Activated naive CD4-positive, alpha-beta T cell treated with anti-CD3 and anti-CD28 coated beads, Interleukin-2, amount 10 ng/mL, durations not matched to agents 7 days and 5 days (primary cell): ENCODE measurements at places on chromosomes 3 and 15.

- no peak for DNase-seq
Measured at GRCh38 chr15:31175484-31175883, 74.0 kb upstream of the TRPM1 start.

GRCh38 chr3:122284486-122284885 is 40.6 kb upstream of the CSTA start:
- no peak for DNase-seq

DNA sequence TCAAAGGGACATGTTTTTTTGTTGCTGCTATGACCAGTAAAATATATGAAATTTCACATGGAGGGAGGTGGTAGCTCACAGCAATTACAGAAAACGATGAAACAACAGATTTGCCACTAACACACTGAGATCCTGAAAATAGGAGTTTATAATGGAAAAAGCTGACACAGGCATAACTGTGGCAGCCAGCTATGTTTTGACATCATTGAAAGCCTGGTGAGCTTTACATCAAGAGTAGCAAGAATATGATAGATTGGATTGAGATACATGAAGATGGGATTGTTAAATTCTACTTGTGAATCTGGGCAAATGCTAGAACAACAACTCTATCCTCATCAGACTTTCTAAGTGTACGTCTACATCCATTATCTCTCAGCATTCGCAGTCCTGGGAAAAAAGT is 760.7 kb downstream of the GRM7 start:
- DNase-seq = no peak

DNA sequence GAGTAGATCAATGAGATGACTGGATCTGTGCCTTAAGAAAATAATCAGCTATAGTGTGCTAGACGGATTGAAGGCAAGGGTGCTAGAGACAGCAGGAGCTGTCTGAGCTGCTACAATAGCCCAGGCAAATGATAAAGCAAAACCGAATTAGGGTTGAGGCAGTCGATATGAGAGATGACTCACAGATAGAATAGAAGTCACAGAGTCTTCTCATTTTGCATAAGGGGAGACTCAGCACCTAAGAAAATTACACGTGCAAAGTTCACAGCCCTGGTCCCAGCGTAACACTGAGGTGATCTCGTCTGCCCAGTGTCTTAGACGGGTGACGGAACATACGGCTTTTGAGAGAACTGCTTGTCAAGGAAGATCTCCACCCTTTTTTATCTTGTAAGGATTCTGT is 11.6 kb downstream of the LPP start:
- DNase-seq = no peak

DNA sequence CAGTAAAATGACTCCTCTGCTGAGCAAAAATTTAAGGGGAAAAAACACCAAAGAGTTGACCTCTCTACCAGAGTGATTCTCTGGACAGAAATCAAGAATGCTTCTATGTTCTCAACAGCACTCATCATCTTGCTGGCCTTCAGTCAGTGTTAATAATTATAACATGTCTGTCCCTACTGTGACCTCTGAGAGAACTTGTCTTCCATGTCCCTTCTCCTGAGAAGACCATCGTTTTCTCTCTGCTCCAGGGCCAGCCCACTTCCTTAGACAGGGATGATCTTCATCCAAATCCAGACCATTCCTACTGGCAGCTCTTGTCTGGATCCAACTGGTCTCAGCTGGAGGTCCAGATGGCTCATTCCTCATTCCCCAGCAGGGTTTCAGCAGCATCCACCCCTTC is 139.0 kb upstream of the NECTIN3 start:
- DNase-seq = no peak

- no peak for DNase-seq
Measured at GRCh38 chr15:85128621-85129020, 147.0 kb downstream of the PDE8A start.

- DNase-seq = no peak
Measured at GRCh38 chr15:69013726-69014406, 629 bp upstream of the NOX5 start.

- no peak for DNase-seq
Measured at GRCh38 chr15:34357653-34358052, 9.3 kb downstream of the LPCAT4 start.

DNA sequence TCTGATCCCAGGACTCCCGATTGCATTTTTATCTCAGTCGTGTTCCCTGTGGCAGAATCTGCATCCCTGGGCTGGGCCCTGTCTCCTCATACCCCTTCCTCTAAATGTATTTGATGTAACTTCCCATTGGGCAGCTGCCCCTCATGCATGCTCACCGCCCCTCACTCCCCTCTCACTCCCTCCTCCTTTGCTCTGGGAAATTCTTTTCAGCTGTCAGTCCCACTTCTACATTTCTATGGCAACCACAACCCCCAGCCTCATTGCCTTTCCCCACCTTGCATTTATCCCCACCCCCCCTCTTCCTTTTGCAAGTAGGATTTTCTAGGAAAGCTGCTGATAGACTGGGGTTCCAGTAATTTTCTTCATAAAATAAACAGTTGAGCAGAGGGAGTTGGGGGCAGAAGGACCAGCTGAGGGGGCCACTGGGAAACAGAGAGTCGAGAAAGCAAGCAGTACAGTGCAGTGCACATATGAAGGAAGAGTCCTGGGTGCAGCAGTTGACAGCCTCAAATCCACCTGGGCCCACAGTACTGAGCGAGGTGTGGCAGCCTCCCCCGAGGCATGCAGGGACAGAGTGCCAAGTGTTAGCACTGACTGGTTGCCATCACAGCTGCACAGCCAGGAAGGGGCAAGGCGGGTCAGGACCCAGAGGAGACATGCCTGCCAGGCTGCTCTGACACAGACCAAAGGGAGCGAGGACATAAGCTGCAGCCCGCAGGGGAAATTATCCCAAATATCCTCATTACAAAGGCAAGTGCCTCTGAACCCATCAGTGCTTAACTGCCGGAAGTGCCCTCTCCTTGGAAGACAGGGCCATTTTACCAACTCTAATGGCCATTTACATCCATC is 476.3 kb downstream of the EPHB1 start:
- DNase-seq = no peak

- DNase-seq = no peak
Measured at GRCh38 chr3:69776289-69776688, 37.0 kb downstream of the MITF start.

DNA sequence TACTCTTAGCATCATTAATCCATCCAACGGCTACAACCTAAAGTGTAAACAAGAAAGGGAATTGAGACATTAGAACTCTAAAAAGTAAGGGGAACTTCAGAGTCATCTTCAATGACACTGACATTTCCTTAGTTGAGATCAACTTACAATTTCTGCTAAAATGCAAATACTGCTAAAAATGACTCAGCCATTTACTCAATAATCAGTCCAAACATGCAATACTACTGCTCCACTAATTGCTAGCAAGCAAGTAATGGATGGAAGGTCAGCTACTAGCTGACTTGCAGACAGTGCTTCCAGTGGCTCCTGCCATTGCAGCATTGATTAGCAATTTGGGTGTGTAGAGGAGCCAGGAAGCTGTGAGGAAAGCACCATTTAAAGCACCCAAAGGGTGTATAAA is 28.4 kb downstream of the CD200R1L start:
- DNase-seq = no peak

DNA sequence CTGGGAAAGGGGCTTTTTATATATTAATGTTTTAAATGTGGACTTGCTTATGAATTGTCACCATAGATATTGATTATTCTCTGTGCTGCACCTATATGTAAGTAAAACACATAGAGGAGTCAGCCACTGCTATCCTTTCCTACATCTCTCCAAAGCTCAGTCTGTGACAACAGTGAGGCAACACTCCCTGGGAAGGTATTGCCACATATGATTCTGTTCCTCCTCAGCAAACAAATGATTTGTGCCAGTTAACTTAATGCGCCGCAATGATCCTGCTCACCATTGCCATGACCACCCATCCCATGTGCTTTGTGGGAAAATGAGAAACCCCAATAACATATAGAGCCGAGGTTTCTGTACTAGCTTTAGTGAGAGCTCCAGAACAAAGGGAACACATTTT is 75.1 kb upstream of the FBN1 start:
- no peak for DNase-seq

DNA sequence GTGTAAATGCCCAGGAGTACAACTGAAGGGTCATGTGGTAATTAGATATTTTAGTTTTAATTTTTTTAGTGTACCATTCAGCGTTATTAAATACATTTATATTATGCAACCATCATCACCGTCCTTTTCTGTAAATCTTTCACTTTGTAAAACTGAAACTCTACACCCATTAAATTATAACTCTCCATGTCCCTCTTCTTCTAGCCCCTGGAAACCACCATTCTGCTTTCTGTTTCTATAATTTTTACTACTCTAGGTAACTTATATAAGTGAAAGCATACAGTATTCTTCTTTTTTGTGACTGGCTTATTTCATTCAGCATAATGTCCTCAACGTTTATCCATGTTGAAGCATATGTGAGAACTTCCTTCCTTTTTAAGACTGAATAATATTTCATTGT is 48.1 kb downstream of the STXBP5L start:
- DNase-seq = no peak

DNA sequence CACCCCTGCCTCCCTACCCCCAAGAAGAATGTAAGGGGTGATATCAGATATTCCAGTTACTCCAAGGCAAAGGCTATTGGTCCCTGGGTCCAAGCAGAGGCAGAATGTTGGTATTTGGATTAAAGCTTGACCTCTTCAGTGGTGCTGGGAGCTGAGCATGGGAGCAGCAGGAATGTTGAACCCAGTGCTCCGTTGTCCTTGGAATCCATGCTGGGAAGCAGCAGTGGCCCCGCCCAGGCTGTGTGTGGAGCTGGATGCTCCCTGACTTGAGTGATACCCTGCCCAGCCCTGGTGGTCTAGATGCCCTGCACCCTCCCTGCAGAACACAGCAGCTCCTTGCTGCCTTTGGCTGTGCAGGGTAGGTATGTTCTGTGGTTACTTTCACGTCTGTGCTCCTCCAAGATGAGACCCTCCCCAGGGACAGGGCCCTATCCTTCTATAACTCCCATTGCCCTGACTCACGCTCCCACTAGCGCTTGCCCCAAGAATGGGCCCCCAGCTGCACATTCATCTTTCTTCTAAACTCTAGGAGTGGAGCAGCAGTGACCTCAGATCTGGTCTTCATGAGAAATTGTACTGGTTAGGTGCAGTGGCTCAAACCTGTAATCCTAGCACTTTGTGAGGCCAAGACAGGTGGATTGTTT is 35.1 kb downstream of the UMPS start:
- DNase-seq = no peak

- DNase-seq = no peak
Measured at GRCh38 chr15:51172193-51172592, 77.5 kb upstream of the TNFAIP8L3 start.

DNA sequence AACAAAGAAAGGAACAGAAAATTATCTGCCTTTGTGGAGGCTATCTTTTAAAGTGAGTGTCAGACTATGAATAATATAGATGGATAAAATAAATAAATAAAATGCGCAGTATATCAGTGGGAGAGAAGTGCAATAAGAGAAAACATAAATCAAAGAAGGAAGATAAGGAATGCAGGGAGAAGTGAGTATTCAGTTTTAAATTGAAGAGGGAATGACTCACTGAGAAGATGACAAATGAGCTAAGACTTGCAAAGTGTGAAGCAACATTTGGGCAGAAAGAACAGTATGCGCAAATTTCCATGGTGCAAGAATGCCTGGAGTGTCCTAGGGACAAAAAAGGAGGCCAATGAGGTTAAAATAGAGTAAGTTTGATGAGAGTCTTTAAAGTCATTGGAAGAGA is 1300.1 kb upstream of the ALCAM start:
- no peak for DNase-seq

DNA sequence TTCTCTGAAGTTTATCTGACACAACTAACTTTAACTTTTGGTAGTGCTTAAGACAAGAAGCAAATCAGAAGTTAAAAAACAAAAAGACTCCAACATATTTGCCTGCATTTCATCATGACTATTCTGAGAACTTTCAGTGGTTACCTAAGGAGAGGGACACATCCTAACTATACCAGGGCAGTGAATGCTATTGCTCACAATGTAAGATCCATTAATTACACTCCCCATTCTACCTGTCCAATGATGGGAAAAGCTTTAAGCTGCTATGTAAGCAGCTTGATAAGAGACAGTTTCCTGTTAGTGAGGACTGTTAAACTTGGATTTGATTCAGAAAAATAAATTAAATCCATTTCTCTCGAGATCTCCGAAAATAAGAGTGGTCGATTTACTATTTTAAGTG is 37.5 kb downstream of the SERPINI1 start:
- DNase-seq = no peak

DNA sequence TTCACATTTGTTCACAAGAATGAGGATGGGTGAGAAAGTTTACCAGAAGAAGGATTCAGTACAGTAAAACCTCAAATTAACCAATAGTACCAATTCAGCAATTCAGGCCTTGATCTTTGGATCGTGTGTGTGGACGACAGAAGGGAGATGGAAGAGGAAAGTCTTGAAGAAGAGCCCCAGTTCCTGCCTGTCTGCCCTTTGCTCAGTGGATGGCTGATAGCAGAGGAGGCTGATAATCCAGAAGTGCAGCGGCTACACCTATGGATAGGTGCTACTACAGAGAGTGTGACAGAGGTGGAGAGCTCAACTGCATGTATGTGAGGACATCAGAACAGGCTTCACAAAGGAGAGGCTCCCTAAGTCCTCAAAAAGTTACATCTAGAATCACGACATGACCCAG is 29.2 kb upstream of the PLXND1 start:
- DNase-seq = no peak

DNA sequence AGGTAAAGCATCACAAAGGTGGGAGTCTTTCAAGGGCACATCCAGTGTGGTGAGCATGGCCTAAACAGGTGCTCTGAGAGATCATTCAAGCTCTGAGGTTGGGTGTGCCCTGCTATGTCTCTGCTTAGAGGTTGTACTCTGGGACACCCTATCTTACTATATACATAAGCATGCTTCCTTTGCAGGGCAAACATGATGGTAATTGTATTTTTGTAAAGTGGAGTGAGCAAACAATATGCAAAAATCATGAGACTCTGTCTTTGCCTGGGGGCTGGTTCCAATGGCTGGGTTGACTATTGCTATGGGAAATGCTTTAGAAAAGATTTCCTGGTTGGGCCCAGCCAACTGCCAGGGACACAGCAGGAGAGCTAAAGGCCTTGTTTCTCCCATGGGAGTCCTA is 315.1 kb upstream of the TLE3 start:
- DNase-seq = no peak

DNA sequence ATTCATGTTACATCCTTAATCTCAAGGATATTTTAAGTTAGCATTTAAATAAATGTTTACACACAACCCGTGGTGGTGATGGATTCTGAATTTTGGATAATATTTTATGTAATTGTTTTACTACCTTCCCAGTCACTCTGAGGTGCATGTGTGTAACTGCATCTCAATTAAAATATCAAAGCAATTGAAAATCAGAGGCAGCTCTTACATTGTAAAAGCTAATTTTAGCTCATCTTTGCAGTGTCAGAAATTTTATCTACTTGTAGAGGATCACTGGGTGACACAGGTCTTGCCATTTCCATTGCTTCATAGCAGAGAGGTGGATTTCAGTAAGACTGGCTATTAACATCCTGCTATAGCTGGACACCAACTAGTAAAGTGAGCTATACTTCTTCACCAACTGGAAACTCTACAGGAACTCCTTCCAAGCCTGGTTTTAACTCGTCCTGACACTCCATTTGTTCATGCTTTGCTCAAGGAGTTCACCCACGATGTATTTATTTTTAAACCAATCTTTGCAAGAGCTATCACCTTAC is 19.6 kb upstream of the MITF start:
- DNase-seq = no peak

GRCh38 chr15:50774450-50774849 is 8.9 kb upstream of the SPPL2A start:
- DNase-seq = peak; percentile 36
